ENCODE measurements at places on chromosomes 7 and 10. TPM values are rescaled to one million over a fixed set of nuclear protein-coding genes. Genes with fewer than 3 reads are reported as not detected.

Gene CYP3A7
- total RNA-seq = not detected

DNA sequence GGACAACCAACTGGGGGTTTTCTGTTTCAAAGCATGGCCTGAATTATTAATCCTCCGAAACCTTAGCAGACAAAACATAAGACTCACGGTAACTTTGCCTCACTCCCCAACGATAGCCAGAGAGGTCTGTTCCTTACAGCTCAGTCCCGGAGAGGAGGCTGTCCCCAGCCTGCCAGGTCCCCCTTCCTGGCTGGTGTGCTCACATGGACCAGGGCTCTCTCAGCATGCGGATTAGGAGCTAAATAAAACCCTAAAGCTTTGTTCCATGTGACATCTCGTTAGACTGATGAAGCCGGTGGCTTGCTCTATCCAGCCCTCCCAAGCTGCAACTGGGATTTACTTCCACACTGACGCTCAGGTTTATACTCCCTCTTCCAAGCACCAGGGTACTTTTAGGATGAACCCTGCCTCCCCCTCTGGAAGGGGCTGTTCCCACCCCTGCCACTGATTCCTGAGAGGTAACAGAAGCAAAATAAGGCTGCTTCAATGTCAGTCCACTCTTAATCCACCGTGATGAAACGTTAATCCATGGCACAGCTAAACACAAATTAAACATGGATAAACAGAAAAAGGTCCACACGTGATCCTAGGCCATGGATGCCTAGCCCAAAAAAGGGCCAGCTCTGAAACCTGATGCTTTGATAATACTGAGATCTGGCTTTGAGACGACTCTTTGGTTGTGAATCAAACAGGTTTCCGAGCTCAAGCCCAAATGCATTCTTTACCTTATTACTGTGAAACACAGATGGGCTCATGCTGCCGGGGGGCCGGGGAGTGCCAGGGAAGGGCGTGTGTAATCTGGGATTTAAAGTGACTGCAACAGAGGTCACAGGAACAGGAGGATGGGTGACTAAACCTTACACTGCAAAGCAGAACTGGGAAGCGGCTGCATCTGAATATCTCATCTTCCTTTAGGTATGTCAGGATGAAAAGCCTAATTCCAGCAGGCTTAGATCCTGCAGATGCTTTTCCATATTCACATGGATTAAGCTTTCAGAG, 86.2 kb downstream of the ZRANB1 start:
- H3K36me3 ChIP-seq = no peaks in the 10 kb centered on the region
- H3K4me1 ChIP-seq = no peaks in the 10 kb centered on the region

Gene MIOS
- 42.0 TPM for total RNA-seq

GRCh38 chr10:129786216-129786615, 177.9 kb downstream of the EBF3 start:
- H3K27ac ChIP-seq = no peak overlapping the region

- no peak overlapping the region for H3K27ac ChIP-seq
- no peaks in the 10 kb centered on the region for H3K4me1 ChIP-seq
- no peaks in the 10 kb centered on the region for H3K27me3 ChIP-seq
- no peak for DNase-seq
Measured at GRCh38 chr7:53351681-53352080, 316.2 kb downstream of the POM121L12 start.

- no peak overlapping the region for H3K27ac ChIP-seq
- no peaks in the 10 kb centered on the region for H3K36me3 ChIP-seq
- no peaks in the 10 kb centered on the region for H3K4me1 ChIP-seq
- no peak for DNase-seq
Measured at GRCh38 chr7:33539198-33539597, 366.1 kb upstream of the BMPER start.

Gene WASHC2A
- 26.9 TPM for total RNA-seq

- H3K27ac ChIP-seq = peak overlapping the region; percentile 43
- H3K27me3 ChIP-seq = no peaks in the 10 kb centered on the region
- no peak overlapping the region for H3K4me3 ChIP-seq
- H3K4me1 ChIP-seq = peaks cover 58% of the 10 kb centered on the region
- DNase-seq = peak; percentile 95
Measured at GRCh38 chr7:106057962-106058927, 53.9 kb downstream of the SYPL1 start.

Gene SLC13A1
- not detected for total RNA-seq

Gene NEBL
- total RNA-seq = 21.9 TPM

- no peaks in the 10 kb centered on the region for H3K27me3 ChIP-seq
- no peak for DNase-seq
- H3K27ac ChIP-seq = no peak overlapping the region
- no peaks in the 10 kb centered on the region for H3K4me1 ChIP-seq
- no peaks in the 10 kb centered on the region for H3K36me3 ChIP-seq
Measured at GRCh38 chr10:102804382-102805055, 32.7 kb downstream of the CYP17A1 start.

DNA sequence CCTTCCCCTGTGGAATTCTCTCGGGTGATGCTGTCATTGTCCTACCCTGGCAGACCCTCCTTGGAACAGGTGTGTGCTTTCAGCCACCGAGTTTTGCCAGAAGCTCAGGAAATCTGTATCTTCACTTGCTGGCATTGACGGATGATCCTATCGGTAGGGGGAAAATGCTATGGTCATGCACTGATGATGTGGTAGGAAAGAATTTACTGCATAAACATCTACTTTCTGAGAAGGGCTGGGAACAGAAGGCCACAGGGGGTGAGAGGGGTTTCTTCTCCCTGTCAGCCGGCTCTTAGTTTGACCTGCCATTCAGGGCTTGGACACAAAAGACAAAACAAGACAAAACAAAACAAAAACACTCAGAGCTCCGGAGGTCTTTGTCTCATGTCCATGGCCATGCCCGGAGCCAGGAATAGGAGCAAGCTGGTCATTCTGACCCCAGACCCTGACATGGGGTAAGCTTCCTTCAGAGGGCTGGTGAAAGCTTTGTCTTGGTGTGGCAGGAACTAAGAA, 43.6 kb upstream of the CARD11 start:
- DNase-seq = peak; percentile 36
- H3K4me3 ChIP-seq = no peak overlapping the region
- H3K27me3 ChIP-seq = no peaks in the 10 kb centered on the region
- H3K36me3 ChIP-seq = no peaks in the 10 kb centered on the region
- no peak overlapping the region for H3K27ac ChIP-seq

DNA sequence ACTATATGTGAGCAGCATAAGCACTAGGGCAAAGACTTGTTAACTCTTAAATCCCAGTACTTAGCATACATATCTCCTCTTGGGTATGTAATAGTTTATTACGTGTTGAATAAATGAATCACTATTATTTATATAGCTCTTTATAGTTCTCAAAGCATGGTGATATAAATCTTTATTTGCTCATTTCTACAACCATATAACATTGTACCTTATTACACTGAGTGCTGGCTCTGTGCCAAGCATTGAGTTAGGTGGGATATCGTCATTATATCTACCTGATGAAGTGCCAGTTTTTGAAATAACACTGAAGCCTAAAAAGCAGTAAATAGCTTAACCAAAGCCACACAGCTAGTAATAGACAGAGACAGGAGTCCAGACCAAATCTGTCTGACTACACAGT, 27.9 kb downstream of the AHR start:
- DNase-seq = no peak
- no peaks in the 10 kb centered on the region for H3K27me3 ChIP-seq
- H3K4me3 ChIP-seq = no peak overlapping the region

Gene IFIT1B
- total RNA-seq = not detected

Gene SLC26A4
- 0.80 TPM for total RNA-seq

DNA sequence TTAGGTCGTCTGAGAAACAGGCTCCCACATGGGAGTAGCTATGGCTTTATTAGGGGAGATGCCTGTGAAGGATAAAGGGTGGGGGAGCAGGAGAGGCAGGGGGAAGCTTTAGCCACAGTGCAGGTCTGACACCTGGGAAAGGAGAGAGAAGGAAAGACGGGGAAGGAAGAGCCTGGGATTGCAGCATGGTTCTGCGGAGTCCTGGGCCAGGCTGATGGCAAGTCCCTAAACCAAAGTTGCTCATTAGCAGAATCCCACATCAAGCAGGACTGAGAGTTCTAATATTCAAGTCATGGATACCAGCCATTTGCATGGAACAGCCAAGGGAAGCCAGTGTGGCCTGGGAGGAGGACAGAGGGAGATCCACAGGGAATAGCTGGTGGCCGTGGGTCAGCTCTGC, 414.8 kb downstream of the RPS24 start:
- H3K27ac ChIP-seq = no peak overlapping the region
- H3K27me3 ChIP-seq = peaks cover 18% of the 10 kb centered on the region
- H3K4me3 ChIP-seq = no peak overlapping the region
- no peaks in the 10 kb centered on the region for H3K36me3 ChIP-seq
- DNase-seq = no peak

Gene UNCX
- total RNA-seq = not detected

Gene FAM204A
- total RNA-seq = 51.9 TPM

- peaks cover 14% of the 10 kb centered on the region for H3K4me1 ChIP-seq
- no peak overlapping the region for H3K27ac ChIP-seq
- no peak for DNase-seq
- H3K4me3 ChIP-seq = no peak overlapping the region
- H3K27me3 ChIP-seq = no peaks in the 10 kb centered on the region
Measured at GRCh38 chr7:102889851-102890250, 22.9 kb upstream of the LRRC17 start.

DNA sequence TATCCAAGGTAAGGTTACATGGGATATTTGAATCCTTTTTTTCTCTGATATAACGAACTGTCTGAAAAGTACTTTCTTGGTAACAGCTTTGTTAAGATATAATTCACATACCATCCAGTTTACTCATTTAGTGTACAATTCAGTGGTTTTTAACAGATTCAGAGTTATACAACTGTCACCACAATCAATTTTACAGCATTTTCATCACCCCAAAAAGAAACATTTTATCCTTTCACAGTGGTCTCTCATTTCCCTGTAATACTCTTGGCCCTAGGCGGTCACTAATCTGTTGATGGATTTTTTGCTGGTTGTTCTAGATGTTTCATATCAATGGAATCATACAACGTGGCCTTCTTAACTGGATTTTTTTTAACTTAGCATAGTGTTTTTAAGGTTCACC, 91.6 kb downstream of the GLCCI1 start:
- H3K27ac ChIP-seq = no peak overlapping the region
- no peak overlapping the region for H3K4me3 ChIP-seq
- H3K4me1 ChIP-seq = no peaks in the 10 kb centered on the region

- H3K27me3 ChIP-seq = no peaks in the 10 kb centered on the region
- H3K36me3 ChIP-seq = no peaks in the 10 kb centered on the region
- no peaks in the 10 kb centered on the region for H3K4me1 ChIP-seq
Measured at GRCh38 chr10:22719406-22720042, 5.1 kb upstream of the PIP4K2A start.

- no peaks in the 10 kb centered on the region for H3K27me3 ChIP-seq
- no peaks in the 10 kb centered on the region for H3K36me3 ChIP-seq
- no peak overlapping the region for H3K4me3 ChIP-seq
- H3K4me1 ChIP-seq = 0 out of 2 replicates have a peak, but pooled peaks cover 4% of the 10 kb centered on the region
Measured at GRCh38 chr10:127142136-127142535, 54.3 kb downstream of the INSYN2A start.

- no peak overlapping the region for H3K27ac ChIP-seq
- H3K27me3 ChIP-seq = no peaks in the 10 kb centered on the region
- H3K4me1 ChIP-seq = no peaks in the 10 kb centered on the region
- no peak overlapping the region for H3K4me3 ChIP-seq
Measured at GRCh38 chr10:18737236-18737635, 78.0 kb downstream of the ARL5B start.

- H3K4me3 ChIP-seq = no peak overlapping the region
- H3K27ac ChIP-seq = no peak overlapping the region
- DNase-seq = no peak
- H3K4me1 ChIP-seq = no peaks in the 10 kb centered on the region
Measured at GRCh38 chr10:70212277-70212676, 21.0 kb downstream of the PPA1 start.

Gene TECTB
- not detected for total RNA-seq

Gene EMX2
- total RNA-seq = not detected

DNA sequence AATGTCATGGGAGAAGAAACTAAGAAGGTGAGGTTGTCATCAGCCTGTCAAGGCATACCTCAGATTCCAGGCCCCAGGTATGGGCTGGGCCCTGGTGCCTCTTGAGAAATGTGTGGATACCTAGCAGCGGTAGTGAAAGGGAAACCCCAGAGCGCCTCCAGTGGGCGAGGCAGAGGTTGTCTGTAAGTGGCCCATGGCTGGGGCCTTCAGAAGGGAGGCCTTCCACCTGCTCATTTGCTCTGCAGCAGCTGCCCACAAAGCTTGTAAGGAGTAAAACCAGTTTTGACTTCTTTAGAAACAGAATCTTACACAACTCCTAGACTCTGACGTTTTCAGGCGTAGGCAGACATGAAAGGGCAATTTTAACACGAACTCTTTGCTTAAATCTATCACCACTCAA, 509.9 kb downstream of the PARD3 start:
- 0 out of 2 replicates have a peak overlapping the region, but pooled peaks have one; percentile 30 for H3K27ac ChIP-seq
- 0 out of 2 replicates have a peak, but pooled peaks cover 4% of the 10 kb centered on the region for H3K4me1 ChIP-seq
- DNase-seq = peak; percentile 79
- H3K27me3 ChIP-seq = no peaks in the 10 kb centered on the region
- H3K36me3 ChIP-seq = no peaks in the 10 kb centered on the region

DNA sequence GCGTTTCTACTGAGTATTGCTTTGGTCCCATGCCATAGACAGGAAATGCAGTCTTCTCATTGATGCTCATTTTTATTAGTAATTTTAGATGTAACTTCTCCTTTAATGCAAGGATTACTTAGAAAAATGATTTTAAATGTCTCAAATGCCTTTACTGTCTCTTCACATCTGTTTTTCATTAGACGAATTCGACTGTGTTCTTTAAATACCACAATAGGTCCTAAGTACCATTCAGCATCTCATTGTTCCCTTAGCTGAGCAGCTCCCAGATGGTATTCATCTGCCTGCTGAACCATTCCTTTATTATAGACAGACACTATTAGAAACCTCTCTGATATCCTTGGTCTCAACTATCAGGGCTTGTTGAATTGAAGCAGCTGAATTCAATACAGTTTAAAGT, 113.6 kb downstream of the LSMEM1 start:
- H3K27me3 ChIP-seq = no peaks in the 10 kb centered on the region
- no peak for DNase-seq
- no peaks in the 10 kb centered on the region for H3K36me3 ChIP-seq
- H3K4me1 ChIP-seq = no peaks in the 10 kb centered on the region
- H3K4me3 ChIP-seq = no peak overlapping the region

GRCh38 chr7:5596046-5596895, 172.6 kb upstream of the TNRC18 start:
- no peaks in the 10 kb centered on the region for H3K27me3 ChIP-seq
- peak overlapping the region; percentile 60 for H3K27ac ChIP-seq
- H3K4me1 ChIP-seq = peaks cover 53% of the 10 kb centered on the region
- H3K36me3 ChIP-seq = 0 out of 2 replicates have a peak, but pooled peaks cover 3% of the 10 kb centered on the region

GRCh38 chr10:110898391-110898790, 20.6 kb downstream of the BBIP1 start:
- H3K27me3 ChIP-seq = no peaks in the 10 kb centered on the region
- H3K27ac ChIP-seq = no peak overlapping the region
- no peak for DNase-seq
- peaks cover 21% of the 10 kb centered on the region for H3K4me1 ChIP-seq

Gene SPDYE5
- total RNA-seq = not detected

DNA sequence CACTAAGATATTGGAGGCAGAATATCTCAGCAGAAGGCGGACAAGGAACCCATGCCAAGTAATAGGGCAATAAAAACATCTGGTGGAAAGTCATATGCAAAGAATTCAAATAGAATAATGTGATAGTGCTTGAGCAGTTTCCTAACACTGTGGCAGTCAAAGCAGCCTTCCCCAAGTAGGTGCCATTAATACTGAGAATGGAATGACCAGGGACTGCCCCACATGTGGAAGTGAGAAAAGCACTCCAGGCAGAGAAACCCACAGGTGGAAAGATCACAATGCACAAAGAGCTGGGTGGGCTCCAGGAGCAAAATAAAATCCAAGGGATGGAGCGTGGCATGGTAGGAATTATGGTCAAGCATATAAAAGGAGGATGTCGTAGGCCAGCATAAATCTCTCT, 64.4 kb upstream of the NME8 start:
- no peaks in the 10 kb centered on the region for H3K4me1 ChIP-seq
- no peaks in the 10 kb centered on the region for H3K27me3 ChIP-seq
- H3K36me3 ChIP-seq = no peaks in the 10 kb centered on the region
- H3K27ac ChIP-seq = no peak overlapping the region
- no peak for DNase-seq
- H3K4me3 ChIP-seq = no peak overlapping the region
